GM12864 (cell line): ENCODE measurements at places on chromosomes 6 and 20.
A peak's percentile ranks its signal among the peaks of the same experiment; 100 is the strongest.

- no peak for DNase-seq
Measured at GRCh38 chr20:62596486-62596885, 45.8 kb upstream of the SLCO4A1 start.

DNA sequence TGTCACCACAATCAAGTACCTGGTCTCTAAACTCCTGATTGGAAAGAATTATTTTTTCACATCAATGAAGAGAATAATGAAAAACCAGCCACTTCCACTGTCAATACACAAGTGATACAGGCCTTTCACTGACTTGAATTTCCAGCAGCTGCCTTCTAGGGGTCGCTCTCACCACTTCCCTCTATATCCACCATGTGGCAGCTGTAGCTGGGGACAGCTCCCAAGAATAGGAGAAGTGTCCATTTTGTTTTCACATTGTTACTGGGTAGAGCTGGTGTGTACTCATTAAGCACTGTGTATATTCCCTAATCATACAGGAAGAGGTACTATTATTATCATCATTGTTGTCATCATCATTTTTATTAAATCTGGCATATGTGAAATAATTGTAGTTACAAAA is 438.4 kb upstream of the SPTLC3 start:
- DNase-seq = no peak

GRCh38 chr6:53014063-53014462 is 19.0 kb upstream of the GSTA4 start:
- no peak for DNase-seq

- no peak for DNase-seq
Measured at GRCh38 chr6:35895560-35895959, 25.3 kb downstream of the SRPK1 start.

DNA sequence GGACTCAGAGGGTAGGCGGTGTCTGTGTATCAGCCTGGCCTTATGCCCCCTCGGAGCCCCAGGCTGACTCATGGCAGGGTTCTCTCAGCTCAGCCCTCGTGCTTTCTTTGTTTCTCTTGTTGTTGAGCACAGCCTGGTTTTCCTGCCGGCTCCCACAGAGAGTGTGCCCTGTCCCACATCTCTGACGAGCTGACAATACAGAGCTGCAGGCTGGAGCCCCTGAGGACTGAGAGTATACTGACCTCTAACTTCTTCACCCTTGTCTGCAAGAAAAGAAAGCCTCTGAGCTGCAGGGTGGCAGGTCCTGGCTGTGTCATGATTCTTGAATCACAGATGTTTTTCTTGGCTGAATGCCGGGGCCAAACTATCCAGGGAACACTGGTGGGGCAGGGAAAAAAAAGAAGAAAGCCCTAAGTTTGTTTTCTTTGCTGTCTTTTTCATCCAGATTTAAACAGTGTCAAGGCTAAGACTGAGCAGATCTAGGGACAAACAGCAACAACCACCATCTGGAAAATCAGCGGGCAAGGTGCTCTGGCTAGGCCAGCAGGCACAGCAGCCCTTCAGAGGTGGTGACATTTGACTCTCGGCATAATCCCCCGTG is 63.3 kb upstream of the ZNF133 start:
- DNase-seq = no peak

DNA sequence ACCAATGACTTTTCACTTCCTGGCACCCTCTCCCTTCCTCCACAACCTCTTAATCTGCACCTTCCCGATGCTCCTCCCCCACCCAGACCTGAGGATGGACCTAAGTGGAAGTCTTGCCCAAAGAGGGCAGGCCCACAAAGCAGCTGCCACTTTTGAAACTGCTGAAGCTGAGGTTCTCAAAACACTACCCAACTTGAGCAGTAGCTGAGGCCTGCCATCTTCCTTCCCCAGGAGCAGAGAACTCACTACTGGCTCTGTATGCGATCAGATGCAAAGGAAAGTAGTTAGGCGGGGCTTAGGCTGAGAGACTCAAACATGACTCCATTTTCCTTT is 1.5 kb downstream of the HM13 start:
- DNase-seq = peak; percentile 18

- no peak for DNase-seq
Measured at GRCh38 chr6:111175109-111175508, 87.8 kb downstream of the SLC16A10 start.

GRCh38 chr6:155090166-155090565 is 95.1 kb downstream of the TIAM2 start:
- no peak for DNase-seq

DNA sequence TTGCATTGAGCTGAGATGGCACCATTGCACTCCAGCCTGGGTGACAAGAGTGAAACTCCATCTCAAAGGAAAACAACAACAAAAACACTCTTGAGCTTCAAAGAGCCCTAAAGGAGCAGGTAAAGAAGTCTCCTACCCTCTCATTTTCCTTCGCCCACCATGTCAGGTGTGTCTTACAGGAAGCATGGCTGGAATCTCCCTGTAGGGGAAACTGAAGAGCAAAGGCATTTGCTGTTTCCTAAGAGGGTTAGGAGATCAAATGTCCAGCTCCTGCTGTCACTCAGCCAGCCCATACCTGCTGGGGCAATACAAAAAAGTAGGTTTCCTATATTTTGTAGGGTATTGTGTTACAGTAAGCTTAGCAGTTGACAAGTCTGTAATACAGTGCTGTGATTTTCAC is 43.3 kb downstream of the SPATA2 start:
- no peak for DNase-seq

- no peak for DNase-seq
Measured at GRCh38 chr6:85191656-85192055, 258.2 kb upstream of the NT5E start.

DNA sequence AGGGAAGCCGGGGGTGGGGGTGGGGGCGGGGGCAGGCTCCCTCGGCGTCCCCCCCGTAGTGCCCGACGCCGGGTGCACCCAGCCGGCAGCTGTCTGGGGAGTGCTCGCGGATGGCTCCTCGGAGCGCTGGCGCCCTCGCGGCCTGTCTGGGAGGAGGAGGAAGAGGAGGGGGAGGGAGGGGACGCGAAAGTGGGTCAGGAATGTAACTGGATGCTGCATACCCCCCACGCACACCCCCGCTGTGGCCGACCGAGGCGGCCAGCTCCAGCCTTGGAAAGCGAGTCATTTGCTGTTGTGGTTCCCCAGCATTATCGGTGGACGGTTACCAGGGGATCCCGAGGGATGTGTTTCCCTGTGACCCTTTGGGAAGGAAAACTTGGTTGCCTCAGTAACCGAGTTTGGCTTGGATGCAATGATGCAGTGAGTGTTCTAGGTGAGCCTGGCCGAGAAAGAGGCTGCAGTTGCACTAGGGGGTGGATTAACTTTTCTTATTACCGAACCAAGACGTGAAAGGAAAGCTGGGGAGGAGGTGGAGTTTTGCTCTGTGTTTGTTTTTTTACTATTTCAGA is 55.2 kb upstream of the RREB1 start:
- DNase-seq = no peak

- DNase-seq = peak; percentile 70
Measured at GRCh38 chr6:30541515-30542403, 14.5 kb downstream of the GNL1 start.

DNA sequence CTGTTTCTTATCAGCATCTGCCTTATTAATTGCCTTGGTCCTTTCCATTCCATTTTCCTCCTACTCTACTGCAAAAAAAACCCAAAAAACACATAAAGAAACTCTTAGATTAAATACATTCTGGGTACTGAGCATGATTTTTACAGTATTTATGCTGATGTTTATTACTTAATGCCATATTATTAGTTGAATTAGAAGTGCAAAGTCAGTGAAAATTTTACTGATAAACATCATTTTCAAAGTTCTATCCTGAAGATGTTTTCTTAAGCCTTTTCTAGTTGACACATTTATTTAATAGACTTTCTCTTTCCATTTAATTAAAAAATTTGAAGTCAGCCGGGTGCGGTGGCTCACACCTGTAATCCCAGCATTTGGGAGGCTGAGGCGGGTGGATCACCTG is 236.0 kb upstream of the RUNX2 start:
- DNase-seq = no peak

DNA sequence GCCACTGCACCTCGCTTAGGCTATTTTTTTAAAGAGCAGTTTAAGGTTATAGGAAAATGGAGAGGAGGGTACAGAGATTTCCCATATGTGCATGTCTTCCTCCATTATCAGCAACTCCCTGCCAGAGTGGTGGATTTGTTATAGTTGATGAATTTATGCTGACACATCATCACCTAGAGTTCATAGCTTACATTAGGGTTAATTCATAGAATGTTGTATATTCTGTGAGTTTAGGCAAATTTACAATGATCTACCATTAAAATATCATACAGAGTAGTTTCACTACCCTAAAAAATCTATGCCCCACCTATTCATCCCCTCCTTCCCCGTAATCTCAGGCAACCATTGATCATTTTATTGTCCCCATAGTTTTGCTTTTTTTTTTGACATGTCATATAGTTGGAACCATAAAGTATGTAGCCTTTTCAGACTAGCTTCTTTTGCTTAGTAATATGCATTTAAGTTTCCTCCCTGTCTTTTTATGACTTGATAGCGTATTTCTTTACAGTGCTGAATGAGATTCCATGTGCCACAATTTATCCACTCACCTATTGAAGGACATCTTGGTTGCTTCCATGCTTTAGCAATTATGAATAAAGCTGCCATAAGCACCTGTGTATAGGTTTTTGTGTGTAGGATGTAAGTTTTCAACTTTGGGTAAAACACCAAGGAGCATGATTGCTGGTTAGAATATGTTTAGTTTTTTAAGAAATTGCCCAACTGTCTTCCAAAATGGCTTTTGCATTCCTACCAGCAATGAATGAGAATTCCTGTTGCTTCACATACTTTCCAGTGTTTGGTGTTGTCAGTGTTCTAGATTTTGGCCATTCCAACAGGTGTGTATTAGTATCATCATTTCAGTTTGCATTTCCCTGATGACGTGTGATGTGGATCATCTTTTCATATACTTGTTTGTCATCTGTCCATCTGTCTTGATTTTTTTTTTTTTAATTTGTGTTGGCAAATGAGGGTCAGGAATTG is 60.2 kb downstream of the NCOA3 start:
- DNase-seq = no peak

DNA sequence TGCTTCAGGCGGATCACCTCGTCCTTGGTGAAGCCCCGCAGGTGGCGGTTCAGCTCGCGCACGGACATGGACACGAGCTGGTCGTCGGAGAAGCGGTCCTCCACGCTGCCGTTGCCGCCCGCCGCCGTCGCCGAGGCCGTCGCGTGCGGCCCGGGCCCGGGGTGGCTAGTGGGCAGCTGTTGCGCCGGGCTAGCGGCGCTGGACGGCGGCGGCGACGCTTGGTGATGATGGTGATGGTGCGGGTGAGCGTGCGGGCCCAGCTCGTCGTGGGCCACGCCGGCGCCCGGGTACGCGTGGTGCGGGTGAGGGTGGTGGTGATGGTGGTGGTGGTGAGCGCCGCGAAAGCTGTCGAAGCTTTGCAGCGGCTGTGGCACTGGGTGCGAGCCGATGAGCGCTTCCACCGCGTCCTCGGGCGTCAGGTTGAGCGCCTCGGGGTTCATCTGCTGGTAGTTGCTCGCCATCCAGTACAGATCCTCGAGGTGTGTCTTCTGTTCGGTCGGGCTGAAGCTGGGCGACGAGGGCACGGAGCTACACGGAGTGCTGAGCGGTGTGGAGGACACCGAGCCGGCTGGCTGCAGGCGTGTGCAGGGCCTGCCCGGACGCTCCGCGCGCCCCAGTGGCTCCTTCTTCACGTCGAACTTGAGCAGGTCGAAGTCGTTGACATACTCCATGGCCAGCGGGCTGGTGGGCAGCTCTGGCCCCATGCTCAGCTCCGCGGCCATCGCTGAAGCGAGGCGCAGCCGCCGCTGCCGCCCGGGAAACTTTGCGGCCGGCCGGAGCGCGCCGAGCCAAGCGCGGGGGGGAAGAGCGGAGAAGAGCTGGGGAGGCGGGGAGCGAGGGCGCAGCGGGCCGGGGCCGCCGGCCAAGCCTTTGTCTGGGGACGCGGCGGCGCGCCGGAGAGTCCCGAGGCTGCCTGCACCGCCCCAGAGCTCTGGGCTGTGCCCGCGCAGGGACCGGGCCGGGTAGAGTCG is 622 bp downstream of the MAFB start:
- DNase-seq = no peak

GRCh38 chr6:89190741-89191140 is 26.4 kb downstream of the GABRR1 start:
- no peak for DNase-seq

DNA sequence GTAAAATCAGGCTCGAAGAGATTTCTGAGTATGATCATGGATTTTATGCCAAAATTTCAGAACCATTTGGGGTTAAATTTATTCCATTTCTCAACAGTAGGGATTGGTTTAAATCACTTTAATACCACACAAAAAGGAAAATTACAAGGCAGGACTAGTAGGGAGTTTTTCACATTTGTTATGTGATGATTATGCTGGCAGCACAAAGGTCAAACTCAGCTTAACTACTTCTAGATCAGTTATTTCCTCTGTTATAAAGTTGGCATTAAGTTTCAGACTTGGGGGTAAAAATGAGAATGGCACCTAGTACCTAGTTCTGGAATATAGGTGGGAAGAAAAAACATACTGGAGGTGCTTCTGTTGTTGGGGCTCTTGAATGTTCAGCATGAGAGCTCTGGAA is 39.5 kb downstream of the PHF3 start:
- DNase-seq = no peak

DNA sequence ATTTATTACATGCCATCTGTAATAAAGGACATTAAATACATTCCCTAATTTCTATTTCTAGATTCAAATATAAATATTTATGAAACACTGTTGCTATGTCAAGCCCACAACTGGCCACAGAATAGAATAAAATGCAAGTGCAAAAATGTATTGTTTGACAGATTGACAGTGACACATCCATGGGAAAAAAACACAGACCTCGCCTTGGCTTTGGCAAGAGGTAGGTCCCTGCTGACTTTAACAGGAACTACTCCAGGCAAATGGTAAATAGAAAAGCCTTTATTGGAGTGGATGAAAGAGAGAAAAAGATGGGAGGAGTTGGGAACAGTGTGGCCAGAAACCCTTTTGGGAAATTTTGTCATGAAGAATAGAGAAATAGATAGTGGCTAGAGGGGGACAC is 622.9 kb downstream of the UTRN start:
- no peak for DNase-seq

GRCh38 chr20:57243480-57244220 is 22.8 kb downstream of the BMP7 start:
- no peak for DNase-seq

DNA sequence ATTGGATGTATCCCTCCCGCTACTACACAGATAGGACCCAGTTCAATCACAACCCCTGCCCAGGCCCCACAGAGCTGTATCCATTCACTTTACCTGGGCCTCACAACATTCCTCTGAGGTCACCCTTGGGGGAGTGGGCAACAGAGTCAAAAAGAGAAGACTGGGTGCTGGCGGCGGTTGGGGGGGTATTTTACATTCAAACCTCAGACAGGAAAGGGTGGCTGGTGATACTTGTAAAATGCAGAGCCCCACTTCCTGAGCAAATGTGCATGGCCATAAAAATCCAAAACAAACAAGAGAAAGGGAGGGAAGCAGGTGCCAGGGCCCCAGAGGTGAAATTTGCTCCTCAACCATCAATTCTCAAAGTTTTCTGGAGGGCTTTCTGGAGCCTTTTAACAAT is 3.5 kb downstream of the LRFN2 start:
- DNase-seq = no peak

GRCh38 chr6:3800850-3801591 is 48.2 kb upstream of the FAM50B start:
- DNase-seq = no peak
